ENCODE measurements at places on chromosomes 6 and 20.

GRCh38 chr20:25439328-25439727 is 31.9 kb downstream of the GINS1 start:
- no peak for DNase-seq

DNA sequence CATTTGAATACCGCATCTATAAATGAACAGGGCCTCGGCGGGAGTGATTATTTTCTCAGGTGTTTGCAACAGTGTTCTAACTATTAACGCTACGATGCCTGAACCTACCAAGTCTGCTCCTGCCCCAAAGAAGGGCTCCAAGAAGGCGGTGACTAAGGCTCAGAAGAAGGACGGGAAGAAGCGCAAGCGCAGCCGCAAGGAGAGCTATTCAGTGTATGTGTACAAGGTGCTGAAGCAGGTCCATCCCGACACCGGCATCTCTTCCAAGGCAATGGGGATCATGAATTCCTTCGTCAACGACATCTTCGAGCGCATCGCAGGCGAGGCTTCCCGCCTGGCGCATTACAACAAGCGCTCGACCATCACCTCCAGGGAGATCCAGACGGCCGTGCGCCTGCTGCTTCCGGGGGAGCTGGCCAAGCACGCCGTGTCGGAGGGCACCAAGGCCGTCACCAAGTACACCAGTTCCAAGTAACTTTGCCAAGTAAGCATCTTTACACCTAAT is 70.9 kb downstream of the HFE start:
- DNase-seq = peak; percentile 71

GRCh38 chr20:24813496-24813895 is 135.6 kb upstream of the CST7 start:
- no peak for DNase-seq

GRCh38 chr20:3815703-3816315 is 4.5 kb upstream of the AP5S1 start:
- DNase-seq = peak; percentile 15

DNA sequence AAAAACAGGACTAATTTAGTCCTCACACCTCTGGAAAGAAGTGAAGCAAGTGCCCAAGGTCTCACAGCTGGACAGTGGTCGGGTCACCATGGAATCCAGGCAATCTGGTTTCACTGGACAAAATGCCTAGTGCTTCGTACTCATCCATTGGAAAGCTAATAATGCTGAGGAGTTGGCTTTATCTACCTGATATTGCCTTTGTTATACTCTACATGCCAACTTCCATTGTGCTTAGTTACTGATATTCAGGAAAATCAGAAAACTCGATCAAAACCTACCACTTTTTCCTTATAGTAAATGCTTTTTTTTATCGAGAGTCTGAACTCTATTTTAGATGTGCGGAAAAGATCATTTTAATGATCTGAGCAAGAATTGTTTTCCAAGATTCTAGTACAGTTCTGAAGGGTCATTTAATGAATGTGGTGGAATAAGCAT is 966 bp downstream of the CFAP206 start:
- no peak for DNase-seq

- no peak for DNase-seq
Observed at GRCh38 chr6:8973395-8973794, 538.0 kb upstream of the SLC35B3 start.

All from stimulated activated CD8-positive, alpha-beta memory T cell treated with anti-CD3 and anti-CD28 coated beads, Interleukin-15, amount 100 ng/mL, for 4 hours (primary cell).